ENCODE measurements at places on chromosomes 4 and X.

- no peak for DNase-seq
Observed at GRCh38 chrX:154329294-154329693, 33.7 kb downstream of the TKTL1 start.

GRCh38 chrX:42477396-42477795 is 300.6 kb downstream of the PPP1R2C start:
- DNase-seq = no peak

DNA sequence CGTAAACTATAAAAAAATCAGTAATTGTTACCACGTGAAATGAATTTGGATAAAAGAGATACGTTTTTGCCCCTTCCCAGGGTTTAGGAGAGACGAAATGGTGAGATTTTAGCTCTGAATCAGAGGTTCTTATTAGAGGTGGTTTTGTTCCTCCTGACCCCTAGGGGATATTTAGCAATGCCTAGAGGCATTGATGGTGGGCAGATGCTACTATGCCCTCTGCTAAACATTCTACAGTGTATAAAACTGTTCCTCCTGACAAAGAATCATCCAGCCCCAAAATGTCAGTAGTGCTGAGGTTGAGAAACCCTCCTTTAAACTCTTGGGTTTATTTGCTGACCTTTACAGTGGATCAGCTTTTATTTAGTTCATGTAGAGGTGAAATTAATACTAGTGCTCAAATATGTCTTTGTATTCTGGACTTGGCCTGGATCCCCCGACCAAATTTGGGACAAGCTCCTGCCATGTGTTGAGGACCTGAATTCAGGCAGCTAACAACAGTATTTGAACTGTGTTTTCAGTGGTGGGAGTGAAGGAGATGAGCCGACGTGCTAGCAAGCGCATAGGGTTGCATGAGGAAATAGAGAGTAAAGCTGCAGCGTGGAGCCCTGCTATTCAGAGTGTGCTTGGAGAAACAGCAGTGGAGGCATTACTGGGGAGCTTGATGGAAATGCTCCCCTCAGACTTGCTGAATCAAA is 126.1 kb downstream of the PTTG2 start:
- no peak for DNase-seq

DNA sequence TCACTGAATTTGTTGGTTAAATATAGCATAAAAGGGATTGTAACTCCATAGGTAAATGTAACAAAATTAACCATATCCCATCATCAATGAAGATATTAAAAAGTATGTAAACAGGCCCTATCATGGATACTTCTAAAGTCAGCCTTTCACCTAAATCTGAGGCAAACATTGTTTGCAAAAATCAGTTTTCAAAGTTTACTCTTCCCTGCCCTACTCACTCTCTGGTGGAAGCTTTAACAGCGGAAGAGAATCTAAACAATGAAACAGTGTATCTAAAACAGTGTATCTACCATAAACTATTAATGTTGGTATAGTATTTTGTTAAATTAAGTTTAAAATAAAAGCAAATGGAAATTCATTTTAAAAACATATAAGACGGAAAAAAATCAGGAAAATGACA is 21.1 kb downstream of the SMIM14 start:
- no peak for DNase-seq

- DNase-seq = no peak
Observed at GRCh38 chr4:141099326-141099725, 33.9 kb downstream of the RNF150 start.

DNA sequence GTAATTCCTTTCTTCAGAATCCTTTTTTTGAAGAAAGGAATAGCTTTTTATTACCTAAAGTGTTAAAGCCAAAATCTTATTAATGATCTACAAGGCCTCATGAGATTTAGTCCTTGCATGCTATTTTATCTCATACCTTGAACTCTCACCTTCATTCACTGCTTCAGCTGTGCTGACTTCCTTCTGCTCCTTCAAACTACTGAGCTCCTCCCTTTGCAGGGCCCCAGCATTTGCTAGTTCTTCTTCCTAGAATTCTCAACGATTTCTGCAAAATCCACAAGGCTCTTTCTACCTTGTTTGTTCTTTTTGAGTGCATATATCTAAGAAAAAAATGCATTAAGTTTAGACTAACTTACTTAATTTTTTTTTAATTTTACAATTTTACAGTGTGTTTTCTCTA is 619.5 kb downstream of the EPHA5 start:
- DNase-seq = no peak
